Activated naive CD8-positive, alpha-beta T cell treated with anti-CD3 and anti-CD28 coated beads, Interleukin-2, amount 50 U/mL, for 24 hours (primary cell): ENCODE measurements at places on chromosomes 6 and 20.

- no peak for DNase-seq
Measured at GRCh38 chr6:80469977-80470376, 363.5 kb downstream of the BCKDHB start.

DNA sequence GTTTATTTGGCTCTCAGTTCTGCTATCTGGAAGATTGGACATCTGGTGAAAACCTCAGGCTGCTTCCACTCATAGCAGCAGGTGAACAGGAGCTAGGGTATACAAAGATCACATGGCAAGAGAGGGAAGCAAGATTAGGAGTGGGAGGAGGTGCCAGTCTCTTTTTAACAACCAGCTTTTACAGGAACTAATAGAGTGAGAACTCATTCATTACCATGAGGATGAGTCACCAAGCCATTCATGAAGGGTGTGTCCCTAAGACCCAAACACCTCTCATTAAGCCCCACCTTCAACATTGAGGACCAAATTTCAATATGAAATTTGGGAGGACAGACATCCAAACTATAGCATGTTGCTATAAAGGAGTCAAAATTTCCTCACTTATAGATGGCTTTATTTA is 85.4 kb upstream of the HCRTR2 start:
- DNase-seq = no peak

GRCh38 chr6:166813461-166813860 is 142.9 kb downstream of the RNASET2 start:
- DNase-seq = no peak

GRCh38 chr6:21084656-21085055 is 508.9 kb upstream of the SOX4 start:
- no peak for DNase-seq

- DNase-seq = no peak
Measured at GRCh38 chr20:15154070-15154469, 816.7 kb upstream of the FLRT3 start.
